PC-3 (cell line): ENCODE measurements at places on chromosomes 5 and 9. TPM values are rescaled to one million over a fixed set of nuclear protein-coding genes. Genes with fewer than 3 reads are reported as not detected.

- DNase-seq: no peak
Measured at GRCh38 chr5:6772886-6773285, 59.7 kb downstream of the TENT4A start.

DNA sequence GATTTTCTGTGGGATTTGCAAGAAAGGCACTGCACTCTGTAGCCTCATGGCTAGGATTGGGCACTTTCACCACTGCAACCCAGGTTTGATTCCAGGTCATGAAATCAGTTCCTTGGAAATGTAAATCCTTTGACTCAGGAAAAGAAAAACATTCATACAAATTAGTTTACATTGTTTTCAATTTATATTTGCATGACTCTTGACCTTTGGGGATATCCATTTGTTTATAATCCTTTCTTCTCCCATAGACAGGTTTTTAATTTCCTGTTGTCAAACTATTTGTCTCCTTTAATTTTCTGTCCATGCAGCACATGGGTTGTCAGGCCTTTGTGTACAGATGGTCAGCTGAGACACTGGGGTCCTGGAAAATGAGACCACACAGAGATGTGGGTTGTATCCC is 801.5 kb downstream of the NR2F1-AS1 start:
- DNase-seq: no peak

DNA sequence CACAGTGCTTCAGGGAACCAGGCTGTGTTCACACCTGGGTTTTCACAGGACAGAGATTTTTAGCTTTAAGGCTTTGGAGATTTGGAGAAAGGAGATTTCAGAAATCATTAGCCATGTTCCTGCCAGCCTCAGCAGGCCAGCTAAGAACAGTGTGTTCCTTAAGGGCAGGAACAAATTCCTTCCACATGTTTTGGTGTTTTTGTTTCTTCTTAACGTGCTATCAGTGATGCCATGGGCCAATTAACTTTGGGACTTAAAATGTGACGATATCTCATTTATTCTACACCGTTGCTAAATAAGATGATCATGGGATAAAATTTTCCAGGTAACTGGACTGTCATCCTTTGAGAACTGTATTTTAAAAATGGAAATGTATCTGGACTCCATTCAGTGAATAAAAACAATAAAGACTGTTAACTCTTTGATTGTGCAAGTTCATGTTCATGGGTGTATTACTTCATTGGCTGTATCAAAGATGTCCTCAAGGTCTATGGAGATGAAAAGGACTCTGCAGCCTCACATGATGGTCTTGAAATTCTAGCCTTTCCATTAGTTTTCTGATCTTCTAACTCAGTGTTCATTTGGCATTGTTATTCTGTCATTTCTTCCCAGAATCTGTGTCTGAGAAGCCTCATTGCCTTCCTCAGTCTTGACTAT is 72.3 kb downstream of the ZNF366 start:
- DNase-seq: no peak

Gene FGD3
- total RNA-seq: 5.4 and 6.3 TPM in 2 replicates
